ENCODE measurements at places on chromosomes 5 and 9.
A peak's percentile ranks its signal among the peaks of the same experiment; 100 is the strongest.

GRCh38 chr5:1242733-1243486, 17.7 kb downstream of the SLC6A18 start:
- no peak for DNase-seq

- DNase-seq = no peak
Measured at GRCh38 chr5:169801324-169801777, 164.3 kb downstream of the DOCK2 start.

GRCh38 chr9:23492126-23493002, 333.7 kb downstream of the ELAVL2 start:
- DNase-seq = peak; percentile 76

GRCh38 chr5:150256410-150257064, 33.0 kb downstream of the CAMK2A start:
- DNase-seq = no peak

DNA sequence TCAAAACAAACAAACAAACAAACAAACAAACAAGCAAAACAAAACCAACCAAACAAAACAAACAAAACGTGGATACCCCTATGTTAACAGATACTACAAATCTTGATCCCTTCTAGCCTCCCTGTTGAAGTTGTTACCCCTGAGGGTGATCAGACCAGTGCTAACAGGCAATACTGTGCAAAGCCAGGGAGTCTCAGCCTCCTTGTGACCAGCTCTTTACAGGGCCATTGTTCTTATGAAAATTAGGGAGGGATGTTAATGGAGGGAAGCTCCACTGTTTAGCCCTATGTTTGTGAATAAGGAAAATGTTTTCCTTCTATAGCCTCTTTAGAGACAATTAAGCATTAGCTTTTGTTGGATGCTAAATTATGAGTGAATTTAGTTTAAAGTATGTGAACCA, 1072.1 kb upstream of the WWC1 start:
- no peak for DNase-seq

DNA sequence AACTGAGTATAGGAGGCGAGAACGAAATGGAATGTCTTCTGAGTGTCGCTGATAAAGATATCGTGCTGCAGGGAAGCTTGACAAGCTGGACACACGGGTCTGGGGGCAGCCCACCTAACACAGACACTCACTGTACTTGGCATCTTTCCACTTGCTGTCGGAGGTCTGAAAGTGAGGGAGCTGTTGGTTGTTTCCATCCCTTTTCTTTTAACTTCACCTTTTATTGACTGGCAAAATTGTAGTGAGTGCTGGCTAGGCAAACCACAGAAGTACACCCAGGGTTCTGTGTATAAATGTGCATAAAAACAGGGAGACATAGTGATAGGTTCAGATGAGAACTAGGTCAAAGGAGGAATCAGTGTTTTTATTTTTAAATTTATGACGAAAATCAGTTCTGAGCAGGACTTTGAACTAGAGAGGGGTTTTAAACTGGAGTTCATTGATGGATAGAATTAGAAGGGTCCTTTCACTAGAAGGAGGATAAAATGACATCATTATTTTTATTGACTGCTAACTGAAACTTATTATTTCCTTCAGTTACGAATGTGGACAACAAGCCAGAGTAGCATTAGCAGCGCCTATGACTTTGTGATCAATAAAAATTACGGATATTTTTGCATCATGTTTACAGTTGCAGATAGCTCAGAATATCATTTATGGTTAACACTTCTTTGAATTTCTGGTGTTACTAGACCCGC, 817 bp downstream of the GAPVD1 start:
- DNase-seq = peak; percentile 15

GRCh38 chr5:14436801-14437542, 144.6 kb upstream of the OTULINL start:
- DNase-seq = no peak

GRCh38 chr9:35776018-35776417, 15.4 kb upstream of the NPR2 start:
- no peak for DNase-seq

GRCh38 chr5:168027007-168027406, 264.4 kb upstream of the WWC1 start:
- DNase-seq = no peak

GRCh38 chr5:9339206-9339818, 206.6 kb downstream of the SEMA5A start:
- no peak for DNase-seq

DNA sequence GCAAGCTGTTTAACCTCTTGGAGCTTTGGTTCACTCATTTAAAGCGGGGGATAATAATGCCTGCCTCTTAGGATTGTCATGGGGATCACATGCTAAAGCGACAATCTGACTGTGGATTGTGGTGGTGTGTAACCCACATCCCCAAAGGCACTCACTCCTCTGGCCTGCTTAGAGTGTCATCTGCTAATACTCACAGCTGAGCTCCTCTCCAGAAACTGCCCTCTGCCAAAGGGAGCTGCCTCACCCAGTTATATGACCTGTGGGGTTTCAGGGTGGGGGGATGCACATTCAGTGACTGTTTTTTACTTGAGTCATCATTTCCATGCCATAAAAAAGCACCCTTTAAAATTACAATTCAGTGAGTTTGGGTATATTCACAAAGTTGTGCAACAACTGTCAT, 110.0 kb upstream of the SPOCK1 start:
- DNase-seq = no peak

- no peak for DNase-seq
Measured at GRCh38 chr5:160507221-160507721, 85.6 kb downstream of the PTTG1 start.

DNA sequence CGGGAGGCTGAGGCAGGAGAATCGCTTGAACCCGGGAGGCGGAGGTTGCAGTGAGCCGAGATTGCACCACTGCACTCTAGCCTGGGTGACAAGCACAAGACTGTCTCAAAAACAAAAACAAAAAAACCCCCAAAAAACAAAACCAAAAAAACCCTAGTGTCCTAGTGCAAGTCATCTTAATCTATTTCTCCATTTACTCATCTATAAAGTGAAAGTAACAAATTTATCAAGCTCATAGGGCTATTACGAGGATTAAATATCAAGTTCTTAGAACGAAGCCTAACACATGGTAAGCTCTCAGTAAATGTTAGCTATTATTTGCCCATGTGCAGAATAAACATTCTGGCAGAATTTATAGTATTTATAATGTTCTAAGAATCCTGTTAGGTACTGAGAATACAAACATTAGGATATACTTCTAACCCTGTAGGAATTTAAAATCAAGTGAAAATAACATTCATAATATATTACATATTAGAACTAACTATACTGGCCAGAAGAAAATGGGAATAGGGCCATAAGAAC, 45.0 kb downstream of the GOLPH3 start:
- DNase-seq = no peak

DNA sequence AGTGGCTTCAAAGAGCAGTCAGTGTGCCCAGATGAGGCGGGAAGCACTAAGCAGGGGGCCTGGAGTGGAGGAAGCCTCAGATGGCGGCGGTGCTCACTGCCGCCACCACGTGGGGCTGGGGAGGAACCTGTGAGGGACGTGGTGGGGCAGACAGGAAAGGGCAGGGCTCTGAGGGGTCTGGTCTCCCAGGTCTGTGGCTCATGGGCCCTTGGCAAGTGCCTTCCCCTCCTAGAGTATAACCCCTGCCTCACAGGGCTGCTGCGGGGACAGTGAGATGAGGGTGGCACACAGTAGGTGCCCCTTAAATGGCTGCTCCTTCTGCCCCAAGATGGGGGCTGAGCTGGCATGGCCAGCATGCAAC, 26.6 kb downstream of the NR5A1 start:
- DNase-seq = peak; percentile 11

DNA sequence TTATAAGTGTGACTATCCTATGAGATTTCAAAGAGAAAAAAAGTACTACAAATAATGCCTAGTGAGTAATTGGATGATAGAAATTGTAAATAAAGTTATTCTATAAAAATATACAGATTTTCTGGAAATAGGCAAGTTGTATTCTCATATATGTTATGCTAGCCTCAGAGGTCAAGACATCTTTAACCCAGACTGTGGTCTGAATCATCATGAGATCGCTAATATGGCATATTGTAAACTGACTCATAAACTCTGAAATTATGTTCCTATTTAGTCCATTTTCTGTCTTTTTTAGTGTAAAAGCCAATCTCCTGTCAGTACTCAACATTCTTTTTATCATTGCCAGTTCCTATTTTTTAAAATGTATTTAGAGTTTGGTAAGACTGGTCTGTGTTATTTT, 14.2 kb downstream of the LOX start:
- DNase-seq = no peak

DNA sequence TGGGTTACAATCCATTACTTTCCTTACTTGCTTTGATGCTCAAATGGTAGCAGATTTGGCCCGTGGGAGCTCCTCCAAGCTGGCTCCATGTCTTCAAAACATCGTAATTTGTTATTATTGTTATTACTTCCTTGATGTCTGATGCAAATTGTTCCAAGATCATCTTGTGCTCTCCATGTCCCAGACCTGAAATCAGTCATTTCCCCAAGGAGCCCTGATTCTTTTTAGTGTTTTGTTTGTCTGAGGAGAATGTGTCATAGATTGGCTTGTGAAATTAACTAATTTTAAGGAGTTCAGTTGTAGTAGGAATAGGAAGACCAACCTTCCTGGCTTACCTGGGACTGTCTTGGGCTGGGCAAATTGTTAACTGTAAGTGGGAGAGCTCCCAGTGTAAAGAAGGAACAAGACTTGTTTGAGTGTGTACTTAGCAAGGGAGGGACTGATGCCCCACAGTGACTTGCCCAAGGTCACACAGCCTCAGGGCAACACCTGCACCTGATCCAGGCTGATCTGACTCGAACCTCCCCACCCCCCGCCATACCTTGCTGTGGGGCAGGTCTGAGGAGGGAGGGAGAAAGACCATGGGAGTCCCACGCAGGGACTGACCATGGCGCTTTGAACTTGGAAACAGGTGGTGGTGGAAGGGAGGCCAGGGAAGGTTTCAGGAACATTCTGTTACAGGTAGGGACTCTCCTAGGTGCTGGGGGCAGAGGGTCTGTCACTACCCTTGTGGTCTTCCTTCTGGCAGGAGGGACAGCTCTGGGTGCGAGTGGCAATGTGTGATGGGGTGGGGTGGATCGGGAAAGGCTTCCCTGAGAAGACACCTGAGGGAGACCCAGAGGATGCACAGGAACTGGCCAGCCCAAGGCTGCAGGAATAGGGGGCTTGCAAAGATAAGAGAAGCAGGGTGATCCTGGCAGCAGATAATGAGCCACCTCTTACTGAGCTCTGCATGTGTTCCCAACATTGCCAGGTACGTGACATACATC, 2.7 kb upstream of the BICD2 start:
- no peak for DNase-seq

DNA sequence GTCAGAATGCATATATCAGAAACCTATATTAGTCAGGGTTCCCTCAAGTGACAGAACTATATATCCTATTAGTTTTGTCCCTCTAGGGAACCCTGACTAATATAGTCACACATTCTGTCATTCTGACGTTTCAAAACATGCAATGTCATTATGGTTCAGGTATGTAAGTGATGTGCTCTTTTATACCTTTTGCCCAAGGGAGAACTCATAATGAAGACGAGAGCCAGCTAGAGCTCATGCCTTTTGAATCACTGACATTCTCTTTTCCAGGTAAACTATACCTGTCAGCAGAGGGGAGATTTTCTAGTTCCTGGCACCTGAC, 576.7 kb downstream of the LRRC70 start:
- DNase-seq = no peak

GRCh38 chr9:34485822-34486221, 27.2 kb downstream of the DNAI1 start:
- no peak for DNase-seq

GRCh38 chr5:40483316-40483715, 196.4 kb upstream of the PTGER4 start:
- DNase-seq = no peak

- no peak for DNase-seq
Measured at GRCh38 chr9:101130054-101130453, 101.5 kb downstream of the PLPPR1 start.

- DNase-seq = no peak
Measured at GRCh38 chr5:40396317-40396716, 283.4 kb upstream of the PTGER4 start.

GRCh38 chr5:128257076-128257475, 173.5 kb downstream of the SLC12A2 start:
- no peak for DNase-seq

GRCh38 chr5:110925398-110925797, 146.1 kb upstream of the TSLP start:
- no peak for DNase-seq
